ENCODE measurements at places on chromosomes 6 and 20.

- no peak for DNase-seq
Measured at GRCh38 chr20:16701296-16701695, 28.5 kb upstream of the SNRPB2 start.

- no peak for DNase-seq
Measured at GRCh38 chr6:168248148-168248620, 71.4 kb downstream of the DACT2 start.

DNA sequence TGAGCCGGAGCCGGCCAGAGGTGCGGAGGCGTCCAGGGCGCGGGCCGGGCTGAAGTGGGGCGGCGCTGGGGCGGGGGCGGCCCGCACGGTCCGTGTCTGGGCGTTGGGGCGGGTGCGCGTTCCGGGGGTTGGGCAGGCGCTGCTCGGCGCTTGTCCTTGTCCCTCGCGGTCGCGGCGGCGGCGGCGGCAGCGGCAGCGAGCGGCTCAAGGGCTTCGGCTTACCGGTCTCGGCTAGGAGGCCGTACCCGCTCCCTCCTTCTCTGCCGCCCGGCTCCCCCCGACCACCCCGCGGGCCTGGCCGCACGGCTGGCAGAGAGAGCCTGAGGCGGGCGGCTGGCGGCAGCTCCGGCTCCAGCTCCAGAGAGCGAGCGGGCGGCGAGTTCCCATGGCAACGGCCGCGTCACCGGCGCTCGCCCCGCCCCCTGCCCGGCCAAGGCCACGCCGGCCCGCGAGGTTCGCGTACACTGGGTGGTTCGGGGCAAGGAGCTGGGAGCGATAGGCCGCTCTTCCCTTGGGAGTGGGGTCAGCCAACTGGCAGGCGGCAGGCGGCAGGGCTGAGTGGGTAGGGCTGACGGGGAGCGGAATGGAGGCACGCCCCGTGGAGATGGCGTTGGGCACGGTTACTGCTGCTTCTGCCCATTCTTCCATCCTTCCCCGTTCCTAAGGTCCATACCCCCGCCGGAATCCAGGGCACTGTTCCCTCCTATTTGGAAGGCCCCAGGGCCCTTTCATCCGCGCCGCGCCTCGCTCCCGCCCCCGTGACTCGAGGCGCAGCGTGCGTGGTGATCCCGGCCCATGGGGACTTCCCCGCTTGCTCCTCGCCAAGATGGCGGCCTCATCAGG, at the start of gene LRRC73:
LRRC73 (minus strand) TSS at position 363 of the 843 bp plus-strand sequence. CDS start 561 bp downstream, outside the sequence.
- DNase-seq, result peak; percentile 59

DNA sequence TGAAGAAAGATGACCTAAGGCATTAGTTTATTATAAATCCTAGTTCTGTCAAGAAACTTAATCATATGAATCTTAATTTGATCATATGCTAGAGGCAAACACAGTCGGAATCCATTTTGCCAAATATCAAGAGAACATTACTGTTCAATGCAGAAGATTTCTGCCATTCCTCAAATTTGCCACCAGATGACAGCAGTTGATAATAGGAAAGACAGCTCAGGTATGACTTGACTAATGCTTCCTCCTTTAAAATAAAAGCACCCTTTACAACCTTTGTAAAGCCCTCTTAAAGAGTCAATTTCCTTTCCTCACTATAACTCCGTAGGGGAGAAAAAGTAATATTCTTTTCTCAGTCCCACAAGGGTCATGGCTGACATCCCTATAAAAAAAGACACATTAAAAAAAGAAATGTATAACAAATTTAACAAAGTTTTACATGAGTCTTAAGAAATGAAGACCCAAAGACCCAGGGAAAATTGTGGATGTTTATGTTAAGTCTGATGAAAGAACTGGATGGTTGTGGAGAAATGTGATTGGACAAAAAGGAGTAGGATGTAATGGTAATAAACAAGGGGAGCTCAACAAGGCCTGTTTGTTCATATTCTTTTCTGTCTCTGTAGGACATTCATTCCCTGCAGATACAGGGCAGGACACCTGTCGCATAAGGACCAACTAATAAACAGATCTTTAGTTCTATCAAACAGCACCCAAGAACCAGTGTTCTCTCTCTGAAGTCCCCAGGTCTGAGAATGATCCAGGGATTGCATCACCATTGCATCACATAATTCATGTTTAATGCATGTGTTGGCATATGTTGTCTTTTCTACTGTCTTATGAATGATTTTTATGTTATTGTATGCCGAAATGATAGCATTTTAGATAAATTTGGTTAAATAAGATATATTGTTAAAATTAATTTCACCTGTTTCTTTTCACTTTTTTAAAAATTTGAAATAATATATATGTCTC, 23.0 kb upstream of the IL17A start:
- no peak for DNase-seq

- DNase-seq, result no peak
Measured at GRCh38 chr6:97423190-97423589, 140.2 kb upstream of the MMS22L start.

DNA sequence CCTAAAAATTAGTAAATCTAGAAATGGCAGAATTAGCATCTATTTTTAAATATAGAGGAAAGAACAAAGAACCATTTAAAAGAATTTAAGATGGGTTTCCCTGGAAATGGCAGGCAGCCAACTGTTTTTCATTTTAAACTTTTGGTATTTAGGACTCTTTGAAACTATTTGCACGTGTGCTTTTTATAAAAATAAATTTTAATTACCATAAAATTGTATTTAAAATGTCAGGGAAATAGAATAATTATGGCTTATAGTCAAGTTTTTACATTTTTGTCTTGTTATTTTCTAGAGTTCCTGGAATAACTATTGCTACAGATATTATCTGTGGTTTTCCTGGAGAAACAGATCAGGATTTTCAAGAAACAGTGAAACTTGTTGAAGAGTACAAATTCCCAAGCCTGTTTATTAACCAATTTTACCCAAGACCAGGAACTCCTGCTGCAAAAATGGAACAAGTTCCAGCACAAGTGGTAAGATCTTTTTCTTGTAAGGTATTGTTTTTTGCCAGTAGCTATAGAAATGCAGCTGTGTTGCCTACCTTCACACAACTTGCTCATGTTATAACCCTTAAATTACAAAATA, 528.7 kb upstream of the SOX4 start:
- peak; percentile 55 for DNase-seq

GRCh38 chr20:35773154-35773751, 1.4 kb downstream of the PHF20 start:
- peak; percentile 33 for DNase-seq

DNA sequence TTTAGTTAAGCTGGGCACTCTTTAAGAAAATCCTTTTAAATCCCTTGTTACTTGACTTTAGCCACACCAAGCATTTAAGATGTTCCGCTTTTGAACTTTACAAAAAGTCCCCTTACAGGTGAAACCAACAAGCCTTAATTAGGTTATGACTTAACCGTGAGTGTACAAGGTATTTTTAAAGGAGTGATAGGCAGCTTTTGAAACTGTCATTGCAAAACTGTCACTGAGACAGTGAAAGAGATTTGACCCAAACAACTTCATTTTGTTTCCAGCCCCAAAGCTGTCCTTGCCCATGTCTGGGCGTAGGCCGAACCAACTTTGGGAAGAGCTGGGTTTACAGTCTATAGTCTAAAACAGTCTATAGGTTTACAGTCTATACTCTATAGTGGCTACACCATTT, 305.4 kb downstream of the FARS2 start:
- no peak for DNase-seq

GRCh38 chr6:21769405-21769861, 175.9 kb downstream of the SOX4 start:
- peak; percentile 100 for DNase-seq

DNA sequence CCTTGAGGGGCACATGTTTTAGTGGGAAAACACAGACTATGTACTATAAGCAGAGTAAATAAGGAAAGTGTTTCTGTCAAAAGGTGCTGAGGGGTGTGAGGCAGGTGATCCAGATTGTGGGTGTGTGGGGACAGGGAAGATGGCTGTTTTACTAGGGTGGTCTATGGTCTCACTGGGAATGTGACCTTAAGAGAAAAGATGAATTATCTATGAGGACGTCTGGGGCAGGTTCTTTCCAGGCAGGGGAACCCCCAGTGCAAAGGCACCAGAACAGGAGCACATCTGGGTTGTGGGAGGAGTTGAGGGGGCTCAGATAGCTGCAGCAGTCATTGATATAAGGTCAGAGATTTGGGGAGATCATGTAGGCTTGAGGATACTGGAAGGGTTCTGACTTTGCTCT, 18.2 kb upstream of the POLR1H start:
- no peak for DNase-seq

- peak; percentile 49 for DNase-seq
Measured at GRCh38 chr20:4021906-4022305, 6.5 kb upstream of the RNF24 start.

DNA sequence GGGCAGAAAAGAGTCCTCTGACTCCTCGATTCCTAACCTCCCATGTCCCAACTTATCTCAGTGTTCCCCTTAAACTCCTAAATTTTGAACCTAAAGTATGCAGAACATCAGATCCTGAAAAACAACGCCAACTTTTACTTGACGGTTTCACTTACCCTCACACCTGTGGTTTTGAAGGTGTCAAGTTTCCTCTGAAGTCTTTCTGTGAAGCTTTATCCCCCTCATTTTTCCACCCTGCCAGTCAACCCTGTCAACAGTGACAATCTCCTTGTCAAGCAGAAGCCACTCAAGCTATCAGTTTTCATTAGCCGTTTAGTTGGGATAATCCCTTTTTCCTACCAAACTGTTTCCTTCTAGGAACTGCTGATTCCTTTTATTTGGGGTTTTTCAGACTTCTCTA, 245.4 kb upstream of the PREP start:
- DNase-seq, result no peak

DNA sequence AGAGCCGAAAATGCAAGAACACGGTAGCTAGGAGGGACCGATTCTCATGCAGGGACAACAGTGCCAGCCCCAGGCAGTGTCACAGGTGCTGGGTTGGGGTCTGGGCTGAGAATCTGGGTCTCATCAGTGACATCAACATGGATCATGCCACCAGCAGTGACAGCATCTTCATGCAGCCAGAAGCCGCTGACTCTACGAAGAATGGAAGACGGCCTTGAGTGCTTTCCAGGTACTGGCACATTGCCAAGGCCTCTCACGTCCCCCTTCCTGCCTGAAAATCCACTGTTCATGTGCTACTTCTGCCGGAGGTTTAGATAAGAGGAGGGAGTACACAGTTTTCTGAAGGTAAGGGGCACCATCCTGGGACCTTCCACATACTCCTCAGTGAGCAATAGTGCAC, 141.1 kb upstream of the FOXQ1 start:
- no peak for DNase-seq

- no peak for DNase-seq
Measured at GRCh38 chr20:47061549-47061948, 166.9 kb downstream of the EYA2 start.

DNA sequence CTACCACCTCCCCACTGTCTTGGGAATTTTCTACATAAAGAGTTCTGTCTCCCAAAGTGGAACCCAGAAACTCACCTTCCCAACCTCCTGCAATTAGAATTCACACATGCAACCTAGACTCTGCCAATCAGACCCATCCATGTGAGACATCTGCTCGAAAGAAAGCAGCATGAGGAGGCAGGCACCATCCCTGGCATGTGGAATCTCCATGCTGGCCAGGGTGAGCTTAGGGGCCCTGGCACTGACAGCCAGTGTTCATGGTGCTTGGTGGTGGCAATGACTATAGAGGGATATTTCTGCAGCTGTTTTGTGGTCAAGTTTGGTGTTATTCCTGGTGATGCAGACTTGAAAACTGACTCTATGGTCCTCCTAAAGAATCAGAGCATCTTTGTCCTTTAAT, 17.4 kb upstream of the FOXF2 start:
- DNase-seq, result no peak

GRCh38 chr6:8342241-8342819, 93.0 kb downstream of the SLC35B3 start:
- DNase-seq, result no peak

GRCh38 chr6:3894590-3895311, 45.6 kb downstream of the FAM50B start:
- DNase-seq, result no peak

- DNase-seq, result no peak
Measured at GRCh38 chr6:5302220-5302946, 41.1 kb downstream of the FARS2 start.

DNA sequence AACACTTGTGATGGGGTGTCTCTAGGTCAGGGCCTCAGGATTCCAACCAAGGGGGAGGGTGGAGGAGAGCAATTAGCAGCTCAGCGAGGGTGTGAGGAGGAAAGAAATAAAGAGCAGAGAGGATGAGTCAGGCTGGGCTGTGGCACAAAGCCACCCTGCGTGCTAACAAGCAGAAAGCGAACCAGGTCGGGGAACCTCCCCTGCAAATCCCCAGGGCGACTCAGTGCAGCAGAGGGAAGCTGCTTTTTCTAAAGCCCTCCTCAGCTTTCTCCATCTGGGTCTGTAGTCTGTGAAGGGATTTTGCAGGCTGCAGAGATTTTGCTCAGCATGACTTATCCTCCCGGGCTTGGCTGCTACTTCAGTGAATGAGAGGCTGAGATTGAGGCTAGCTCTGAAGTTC, 6.6 kb upstream of the SPO11 start:
- DNase-seq, result peak; percentile 22

DNA sequence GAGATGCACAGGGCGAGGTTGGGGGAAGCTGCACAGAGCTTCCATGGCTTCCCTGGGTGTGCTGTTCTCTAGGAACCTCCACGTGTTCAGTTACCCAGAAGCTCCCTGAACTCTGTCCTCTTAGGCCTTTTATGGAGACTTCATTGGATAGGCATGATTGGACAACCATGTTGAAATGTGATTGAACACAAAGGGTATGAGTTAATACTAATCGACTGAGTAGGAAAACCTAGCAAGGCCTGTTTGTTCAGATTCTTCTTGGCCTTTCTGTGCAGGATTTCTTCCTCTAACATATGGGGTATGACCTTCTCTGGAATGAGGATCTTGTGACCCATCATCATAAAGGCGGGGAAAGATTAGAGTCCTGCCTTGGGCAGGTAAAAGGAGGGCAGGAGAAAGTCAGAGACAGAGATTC, 70.7 kb upstream of the SMIM29 start:
- no peak for DNase-seq

- DNase-seq, result peak; percentile 99
Measured at GRCh38 chr20:10558635-10559187, 115.1 kb downstream of the JAG1 start.

GRCh38 chr6:8707956-8708772, 272.8 kb upstream of the SLC35B3 start:
- no peak for DNase-seq

DNA sequence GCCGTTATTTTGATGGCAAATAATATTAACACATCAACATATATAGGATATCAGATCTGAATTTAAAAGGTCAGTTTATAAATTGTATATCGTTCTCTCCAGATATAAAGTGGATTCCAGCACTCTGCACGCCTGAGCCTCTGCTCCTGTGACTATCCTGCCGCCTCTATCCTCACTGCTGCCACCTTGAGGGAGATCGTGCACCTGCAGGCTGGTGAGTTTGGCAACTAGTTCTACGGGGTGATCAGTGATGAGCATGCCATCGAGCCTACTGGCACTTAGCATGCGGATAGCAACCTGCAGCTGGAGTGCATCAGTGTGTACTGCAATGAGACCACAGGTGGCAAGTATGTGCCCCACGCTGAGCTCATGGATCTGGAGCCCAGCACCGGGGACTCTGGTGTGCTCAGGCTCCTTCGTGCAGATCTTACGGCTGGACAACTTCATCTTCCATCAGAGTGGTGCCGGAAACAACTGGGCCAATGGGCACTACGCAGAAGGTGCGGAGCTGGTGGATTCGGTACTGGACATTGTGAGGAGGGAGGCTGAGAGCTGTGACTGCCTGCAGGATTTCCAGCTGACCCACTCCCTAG, 84.9 kb downstream of the FBXO5 start:
- peak; percentile 3 for DNase-seq

- no peak for DNase-seq
Measured at GRCh38 chr6:40359808-40360207, 227.4 kb downstream of the LRFN2 start.

- DNase-seq, result no peak
Measured at GRCh38 chr6:1486387-1486786, 97.0 kb downstream of the FOXF2 start.

- DNase-seq, result no peak
Measured at GRCh38 chr6:50840112-50840810, 21.6 kb downstream of the TFAP2B start.
